ENCODE measurements at places on chromosomes 13 and 19. TPM values are rescaled to one million over a fixed set of nuclear protein-coding genes. Genes with fewer than 3 reads are reported as not detected.
A peak's percentile ranks its signal among the peaks of the same experiment; 100 is the strongest.

DNA sequence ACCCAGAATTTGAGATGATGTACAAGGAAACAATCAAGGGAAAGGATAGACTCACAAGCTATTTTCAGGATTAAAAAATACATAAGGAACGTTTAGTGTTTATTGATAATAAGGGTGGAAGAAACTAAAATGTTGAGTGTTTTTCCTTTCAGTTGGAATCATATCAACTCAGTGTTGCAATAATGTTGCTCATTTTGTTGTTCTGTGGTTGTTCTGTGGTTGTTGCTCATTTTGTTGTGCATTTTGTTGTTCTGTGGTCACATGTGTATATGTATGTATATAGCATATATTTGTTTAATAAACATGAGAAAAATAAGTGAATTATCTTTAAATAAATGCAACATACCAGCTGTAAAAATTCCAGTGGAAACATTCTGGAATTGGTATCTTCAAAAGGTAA is 262.4 kb upstream of the SPRY2 start:
- ATAC-seq = no peak

- ATAC-seq = no peak
Observed at GRCh38 chr19:14027856-14028450, at the start of gene RLN3. Gene RLN3 (plus strand): TSS chr19:14028148. CDS start chr19:14028205, 57 bp downstream.

DNA sequence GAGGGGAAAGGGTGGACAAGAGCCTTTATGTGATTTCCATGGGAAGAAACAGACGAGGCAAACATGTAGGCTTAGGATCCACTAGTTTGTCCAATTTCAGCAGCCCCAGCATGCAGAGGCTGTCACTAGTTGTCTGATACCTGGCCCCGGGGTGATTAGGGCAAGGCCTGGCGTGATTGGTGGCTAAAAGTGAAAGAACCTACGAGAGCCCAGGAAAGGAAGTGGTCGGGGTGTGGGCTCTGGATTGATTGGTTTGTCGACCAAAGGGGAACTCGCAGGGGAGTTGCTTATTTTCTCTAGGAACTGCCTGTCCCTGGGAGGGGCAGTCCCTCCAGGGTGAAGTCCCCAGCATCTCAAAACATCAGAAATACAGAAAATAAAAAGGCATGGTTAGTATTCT is 64.2 kb upstream of the UQCRFS1 start:
- no peak for ATAC-seq

DNA sequence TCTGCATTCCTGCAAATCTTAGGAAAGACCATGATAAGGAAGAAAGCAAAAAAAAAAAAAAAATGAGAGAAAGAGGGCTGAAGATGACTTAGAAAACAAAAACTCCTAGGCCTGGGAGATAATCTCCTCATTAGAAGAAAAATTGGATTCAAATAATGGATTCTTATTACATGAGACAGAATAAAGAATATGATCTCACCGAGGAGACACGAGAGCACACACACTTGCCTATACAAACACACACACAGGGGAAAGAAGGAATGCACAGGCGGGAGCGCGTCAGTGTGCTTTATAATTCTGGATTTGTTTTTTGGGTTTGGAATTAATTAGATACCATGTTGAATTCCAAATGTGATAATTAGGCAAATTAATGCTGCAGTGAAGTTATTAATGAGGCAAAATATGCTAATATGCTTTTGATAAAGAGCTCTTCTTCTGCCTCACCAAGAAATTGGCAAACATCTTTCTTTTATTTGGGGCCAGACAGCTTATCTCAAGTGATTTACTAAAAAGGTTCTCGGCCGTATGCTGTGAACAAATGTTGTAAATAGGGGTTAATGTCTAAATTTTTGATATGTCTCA is 36.1 kb upstream of the PCDH8 start:
- ATAC-seq = no peak

Gene OR4F17
- total RNA-seq = not detected

DNA sequence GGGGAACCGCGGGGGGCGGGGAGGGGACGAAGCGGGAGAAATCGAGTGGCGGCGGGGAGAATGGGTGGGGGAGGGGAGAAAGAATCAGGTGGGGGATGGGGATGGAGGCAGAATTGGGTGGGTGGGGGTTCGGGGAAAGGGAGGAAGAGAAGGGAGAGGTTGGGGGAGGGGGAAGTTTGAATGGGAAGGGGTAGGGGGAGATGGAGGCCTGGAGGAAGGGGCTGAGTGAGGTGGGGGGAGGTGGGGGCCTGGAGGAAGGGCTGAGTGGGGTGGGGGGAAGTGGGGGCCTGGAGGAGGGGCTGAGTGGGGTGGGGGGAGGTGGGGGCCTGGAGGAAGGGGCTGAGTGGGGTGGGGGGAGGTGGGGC is 403 bp upstream of the ADAMTS10 start:
- no peak for ATAC-seq

DNA sequence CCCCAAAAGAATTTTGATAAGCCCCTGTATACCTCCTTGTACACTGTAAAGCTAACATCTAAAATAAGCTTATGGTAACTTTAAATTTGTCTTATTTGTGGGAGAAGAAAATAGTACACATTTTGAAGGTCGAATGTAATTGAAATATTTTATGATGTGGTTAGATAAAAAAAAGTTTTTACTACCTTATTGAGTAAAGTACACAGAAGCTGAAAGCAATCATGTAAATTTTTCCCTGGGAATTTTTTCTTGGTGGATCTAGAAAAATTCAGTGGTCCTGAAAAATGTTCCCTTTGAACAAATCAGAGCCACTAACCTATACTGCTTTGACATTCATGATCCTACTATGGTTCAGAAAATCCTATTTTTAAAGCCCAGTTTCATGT is 46.9 kb downstream of the SIPA1L3 start:
- ATAC-seq = no peak

- no peak for ATAC-seq
Observed at GRCh38 chr13:46609052-46609451, 56.1 kb downstream of the LRCH1 start.

Gene PLPP2
- total RNA-seq = 12.3 TPM

GRCh38 chr19:13132471-13133180 is 14.6 kb downstream of the NACC1 start:
- ATAC-seq = no peak

Gene F2RL3
- total RNA-seq = 0.24 TPM

DNA sequence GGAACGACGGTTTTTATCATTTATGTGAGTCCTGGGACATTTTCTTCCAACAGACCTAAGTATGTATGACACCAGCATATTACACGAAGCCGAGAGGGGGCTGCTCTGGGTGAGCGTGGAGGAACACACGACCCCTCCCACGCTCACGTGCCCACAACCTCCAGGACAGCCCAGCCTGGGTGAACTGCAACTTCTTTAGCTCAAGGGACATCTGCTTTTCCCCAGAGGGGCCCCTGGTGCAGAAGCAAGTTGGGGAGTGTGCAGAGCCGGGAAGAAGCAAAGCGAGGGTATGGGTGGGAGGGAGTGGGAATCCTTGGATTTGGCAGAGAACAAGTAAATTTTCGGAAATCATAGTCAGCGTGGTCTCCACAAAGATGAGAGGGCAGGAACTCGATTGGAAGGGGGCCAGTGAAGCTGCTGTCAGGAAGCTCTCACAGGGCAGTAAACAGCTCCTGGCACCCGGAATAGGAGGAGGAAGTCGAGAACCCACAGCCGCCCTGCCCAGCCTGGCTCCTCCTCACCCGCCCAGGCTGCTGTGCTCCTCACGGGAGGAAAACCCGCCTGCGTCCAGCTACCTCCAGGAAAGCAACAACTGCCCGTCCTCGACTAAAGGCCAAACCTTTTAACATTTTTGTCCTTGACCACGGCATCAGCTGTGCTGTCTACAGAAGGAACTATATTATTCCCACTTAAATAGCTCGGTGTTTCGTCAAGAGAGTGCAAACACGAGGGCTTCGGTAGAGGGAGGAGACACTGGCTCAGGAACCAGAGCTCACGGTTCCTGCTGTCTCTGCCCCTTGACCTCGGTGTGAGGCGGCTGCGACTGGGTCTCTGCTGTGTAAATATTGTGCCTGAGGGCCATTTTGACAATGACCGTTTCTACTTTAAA is 17.2 kb upstream of the CFAP97D2 start:
- ATAC-seq = peak; percentile 73

Gene LIM2
- not detected for total RNA-seq

Gene ZNF491
- total RNA-seq = 0.20 TPM

DNA sequence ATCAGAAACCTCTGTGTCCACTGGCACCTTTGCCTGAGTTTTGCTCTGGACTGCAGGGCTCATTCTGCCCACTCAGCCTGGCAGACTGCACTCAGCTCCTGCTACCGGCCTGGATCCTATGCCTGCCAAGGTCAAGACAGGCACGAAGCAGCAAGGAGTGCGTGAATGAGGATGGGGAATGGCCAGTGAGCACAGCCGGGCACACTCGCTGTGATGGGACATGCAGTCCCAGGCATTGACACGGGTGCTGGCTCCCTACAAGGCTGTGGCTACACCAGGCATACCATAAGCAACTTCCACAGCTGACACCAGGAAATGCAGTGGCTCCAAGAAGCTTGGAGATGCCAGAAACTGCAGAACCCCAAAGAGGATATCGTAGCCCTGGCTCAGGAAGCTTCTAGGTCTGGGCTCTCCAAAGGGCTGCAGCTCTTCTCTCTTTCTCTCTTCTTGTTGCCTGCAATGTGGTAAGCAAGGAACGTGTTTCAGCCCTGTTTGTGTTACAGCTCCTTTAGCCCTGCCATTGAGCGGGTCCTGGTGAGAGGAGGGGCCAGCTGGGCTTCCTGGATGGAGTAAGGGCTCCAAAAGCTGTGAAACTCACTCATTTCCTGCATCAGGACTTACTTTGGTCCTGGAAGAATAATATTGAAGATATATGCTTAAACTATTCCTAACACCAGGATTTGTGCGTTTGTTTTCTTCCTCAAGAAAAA is 832.6 kb upstream of the SLITRK5 start:
- ATAC-seq = no peak

DNA sequence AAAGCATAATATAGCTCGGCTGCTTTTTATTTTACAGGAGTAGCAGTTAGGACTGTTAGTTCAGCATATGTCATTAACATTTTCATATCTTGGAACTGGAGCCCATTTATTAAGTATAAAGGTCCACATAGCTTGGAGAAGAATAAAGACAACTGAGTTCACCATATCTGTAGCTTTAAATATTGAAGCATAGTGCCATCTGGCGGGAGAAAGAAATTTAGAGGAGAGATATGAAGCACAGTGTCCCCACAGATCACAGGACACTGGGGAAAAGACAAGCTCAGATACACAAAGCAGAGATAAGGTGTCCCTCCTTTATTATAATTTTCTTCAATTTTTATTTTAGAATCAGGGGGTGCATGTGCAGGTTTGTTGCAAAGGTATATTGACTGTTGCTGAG is 104.7 kb upstream of the FREM2 start:
- peak; percentile 49 for ATAC-seq

DNA sequence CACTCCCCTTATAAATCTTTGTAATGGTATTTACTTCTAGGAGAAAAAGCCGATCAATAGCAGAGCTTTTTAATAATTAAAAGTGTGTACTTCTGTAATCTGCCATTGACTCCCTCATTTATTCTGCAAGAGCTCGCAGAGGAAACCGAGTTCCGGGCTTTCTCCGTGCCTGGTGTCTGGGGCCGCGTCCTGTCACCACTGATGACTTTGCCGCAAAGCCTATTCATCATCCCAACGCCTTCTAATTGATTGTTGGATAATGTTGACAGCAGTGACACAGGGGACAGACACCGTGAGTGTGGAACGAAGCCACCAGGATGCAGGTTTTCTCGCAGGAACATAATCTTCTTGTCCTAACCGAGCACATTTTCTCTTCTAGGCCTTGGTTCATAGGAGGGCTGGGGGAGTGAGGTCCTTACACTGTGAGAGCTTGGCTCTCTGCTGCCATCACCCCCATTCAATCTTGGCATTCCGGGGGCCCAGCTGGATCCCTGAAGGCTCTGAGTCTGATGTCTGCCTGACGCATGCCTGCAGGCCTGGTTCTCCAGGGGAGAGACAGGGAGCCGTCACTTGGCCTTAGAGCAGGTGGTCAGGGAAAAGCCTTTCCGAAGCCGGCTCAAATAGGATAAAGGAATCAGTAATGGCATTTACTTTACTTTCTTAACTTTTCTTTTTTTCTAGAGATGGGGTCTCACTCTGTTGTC is 110.3 kb downstream of the KDM4B start:
- no peak for ATAC-seq

- peak; percentile 43 for ATAC-seq
Observed at GRCh38 chr13:32731576-32731975, 145.3 kb downstream of the PDS5B start.

Gene PABPC3
- total RNA-seq = 0.12 TPM

Gene CLEC17A
- total RNA-seq = 0.20 TPM

- no peak for ATAC-seq
Observed at GRCh38 chr19:55652311-55653128, 2.3 kb upstream of the U2AF2 start.

GRCh38 chr19:56333506-56333905 is 18.9 kb upstream of the ZSCAN5A start:
- peak; percentile 66 for ATAC-seq

DNA sequence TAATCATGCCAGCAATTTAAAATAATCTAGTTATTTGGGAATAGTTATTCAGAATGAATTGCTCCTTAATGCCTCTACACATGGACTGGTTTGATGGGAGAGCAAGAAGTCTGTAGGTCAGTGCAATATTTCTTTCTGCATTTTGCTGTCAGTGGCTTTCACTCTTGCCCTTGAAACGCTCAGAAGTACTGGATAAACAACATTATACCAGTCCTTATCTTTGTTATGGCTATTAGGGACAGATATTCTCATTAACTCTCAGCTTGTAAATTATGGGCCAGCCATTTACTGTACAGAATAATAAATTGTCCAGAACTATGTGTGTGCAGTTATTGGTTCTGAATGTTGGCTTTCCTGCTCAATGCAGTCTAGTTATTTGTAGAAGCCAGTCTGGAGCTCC is 224.4 kb downstream of the OXGR1 start:
- no peak for ATAC-seq

DNA sequence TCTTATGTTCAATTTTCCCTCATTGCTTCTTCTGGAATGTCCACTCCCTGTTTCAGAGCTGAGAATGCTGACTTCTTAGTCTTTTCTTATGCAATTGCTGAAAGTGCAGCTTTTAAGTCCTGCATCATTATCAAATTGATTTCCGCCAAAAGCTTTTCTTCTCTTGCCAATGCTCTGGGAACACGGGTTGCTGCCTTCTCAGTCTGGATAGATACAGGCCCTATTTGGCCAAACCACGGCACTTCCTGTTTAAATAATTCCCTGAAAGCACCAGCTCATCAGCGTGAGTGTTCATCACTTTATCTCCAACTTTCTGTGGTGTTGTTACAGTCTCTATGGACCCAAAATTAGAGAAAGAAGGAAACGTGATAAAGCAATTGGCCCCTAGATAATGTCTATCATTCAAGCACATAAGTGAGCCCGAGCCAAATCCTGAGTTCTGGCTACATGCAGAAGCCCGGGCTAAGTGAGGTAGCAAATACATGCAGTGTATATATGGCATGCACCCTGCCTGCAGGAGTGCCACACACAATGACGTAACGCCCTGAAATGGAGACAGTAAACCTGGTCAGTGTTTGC is 85.7 kb downstream of the CYSLTR2 start:
- no peak for ATAC-seq

GRCh38 chr19:45267296-45267695 is 16.2 kb downstream of the MARK4 start:
- no peak for ATAC-seq

- no peak for ATAC-seq
Observed at GRCh38 chr19:1481893-1482360, 2.9 kb upstream of the C19orf25 start.

- ATAC-seq = no peak
Observed at GRCh38 chr19:58380037-58380661, 681 bp downstream of the ZNF837 start.

- no peak for ATAC-seq
Observed at GRCh38 chr19:52621376-52621775, 16.8 kb downstream of the ZNF83 start.
